Calu3 (cell line): ENCODE measurements at places on chromosomes 16 and 17.
A peak's percentile ranks its signal among the peaks of the same experiment; 100 is the strongest.

DNA sequence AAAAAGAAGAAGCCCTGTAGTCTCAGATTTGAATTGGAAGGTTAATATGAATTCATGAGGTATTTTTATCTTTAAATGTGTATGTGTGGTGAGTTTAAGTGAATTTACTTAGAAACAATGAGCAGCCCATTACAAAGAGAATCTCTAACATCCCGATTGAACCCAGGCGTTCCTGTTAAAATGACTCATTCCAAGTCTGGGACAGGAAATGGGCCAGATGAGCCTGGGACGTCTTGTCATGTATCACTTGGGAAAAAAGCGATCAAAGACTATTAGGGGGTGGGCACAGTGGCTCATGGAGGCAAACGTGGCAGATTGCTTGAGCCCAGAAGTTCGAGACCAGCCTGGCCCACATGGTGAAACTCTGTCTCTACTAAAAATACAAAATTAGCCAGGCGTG lies 81.6 kb downstream of the SEC14L1 start:
- no peak overlapping the region for H3K27ac ChIP-seq
- H3K4me1 ChIP-seq = no peaks in the 10 kb centered on the region

DNA sequence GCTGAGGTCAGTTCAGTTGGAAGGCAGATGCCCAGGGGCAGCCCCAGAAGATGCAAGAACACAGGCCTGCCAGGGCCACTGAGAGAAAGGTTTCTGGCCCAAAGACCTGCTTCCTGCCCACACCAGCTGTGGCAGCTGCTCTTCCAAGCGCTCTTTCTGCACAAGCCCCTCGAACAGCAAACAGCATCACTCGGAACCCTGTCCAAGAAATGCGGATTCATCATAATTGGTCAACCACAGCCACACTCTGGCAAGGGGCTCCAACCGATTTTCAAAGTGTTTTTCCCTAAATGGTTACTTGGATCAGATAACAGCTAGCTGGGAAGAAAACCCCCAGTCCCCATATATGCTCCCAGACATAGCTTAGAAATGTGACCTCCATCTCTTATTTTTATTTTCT lies 71.1 kb upstream of the DNAH17 start:
- no peak for DNase-seq
- peaks cover 64% of the 10 kb centered on the region for H3K27me3 ChIP-seq
- H3K4me3 ChIP-seq = no peak overlapping the region
- H3K4me1 ChIP-seq = no peaks in the 10 kb centered on the region
- no peak overlapping the region for H3K27ac ChIP-seq

GRCh38 chr16:86403541-86404163 lies 106.7 kb upstream of the FOXF1 start:
- H3K27me3 ChIP-seq = peaks cover 95% of the 10 kb centered on the region
- H3K4me3 ChIP-seq = no peak overlapping the region

- no peaks in the 10 kb centered on the region for H3K27me3 ChIP-seq
- peaks cover 35% of the 10 kb centered on the region for H3K4me1 ChIP-seq
- peaks cover 42% of the 10 kb centered on the region for H3K36me3 ChIP-seq
- no peak overlapping the region for H3K4me3 ChIP-seq
Measured at GRCh38 chr16:81097230-81097629, 1.0 kb upstream of the GCSH start.

- peak overlapping the region; percentile 21 for H3K4me3 ChIP-seq
- no peaks in the 10 kb centered on the region for H3K27me3 ChIP-seq
- peaks cover 8% of the 10 kb centered on the region for H3K4me1 ChIP-seq
Measured at GRCh38 chr17:72560303-72561247, 439.8 kb downstream of the SOX9 start.
